ENCODE measurements at places on chromosomes 7 and 10. TPM values are rescaled to one million over a fixed set of nuclear protein-coding genes. Genes with fewer than 3 reads are reported as not detected.

The PRRT4 gene
- total RNA-seq: 1.9 TPM

The KCP gene
- 0.47 TPM for total RNA-seq

The GNB2 gene
- total RNA-seq: 226 TPM

The BMPER gene
- 0.13 TPM for total RNA-seq

The AZGP1 gene
- 0.19 TPM for total RNA-seq

The THSD7A gene
- total RNA-seq: 1.4 TPM

DNA sequence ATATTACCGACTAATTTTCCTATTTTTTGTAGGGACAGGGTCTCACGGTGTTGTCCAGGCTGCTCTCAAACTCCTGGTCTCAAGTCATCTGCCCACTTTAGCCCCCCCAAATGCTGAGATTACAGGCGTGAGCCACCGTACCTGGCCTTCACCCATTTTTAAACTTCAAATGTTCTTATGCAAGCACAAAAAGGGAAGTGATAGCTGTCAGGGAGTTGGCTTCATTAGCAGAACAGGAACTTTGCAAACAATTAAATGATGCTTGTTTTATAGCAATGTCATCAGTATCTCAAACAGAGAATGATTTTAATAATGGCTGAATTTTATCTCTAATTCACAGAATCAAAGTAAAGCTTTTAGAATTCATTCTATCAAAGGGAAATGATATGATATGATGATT, 49.8 kb upstream of the FAM171A1 start:
- DNase-seq: no peak

DNA sequence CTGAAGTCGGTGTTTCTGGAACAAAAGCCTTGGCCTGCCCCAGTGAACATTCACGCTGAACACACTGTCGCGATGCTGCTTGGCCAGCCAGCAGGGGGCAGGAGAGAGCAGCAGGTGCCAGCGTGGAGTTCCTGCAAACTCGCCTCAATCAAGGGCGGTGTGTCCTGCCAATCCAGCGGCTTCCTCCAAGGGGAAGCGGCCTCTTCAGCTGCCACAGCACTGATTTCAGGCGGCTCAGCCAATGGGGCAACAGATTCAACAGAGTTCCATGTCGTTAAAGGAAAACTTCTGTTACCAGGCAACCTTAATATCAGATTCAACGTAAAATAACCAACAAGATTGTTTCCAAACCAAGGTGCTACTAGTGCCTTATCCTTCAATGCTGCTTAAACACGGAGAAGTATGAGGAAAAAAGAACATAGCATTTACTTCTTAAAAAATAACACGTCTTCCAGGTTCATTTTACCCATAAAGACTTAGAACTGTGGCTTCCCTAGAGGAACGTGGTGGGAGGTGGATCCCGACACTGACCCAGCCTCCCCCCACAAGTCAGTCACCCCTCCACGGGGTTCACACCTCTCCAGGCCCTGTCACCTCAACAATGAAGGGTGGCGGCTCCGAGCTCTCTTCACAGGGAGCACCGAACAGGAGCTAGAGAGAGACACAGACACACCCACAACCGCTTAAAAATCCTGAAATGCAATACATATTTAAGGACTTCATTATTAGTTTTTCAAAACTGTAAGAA, 178.2 kb downstream of the DIP2C start:
- peak; percentile 35 for DNase-seq

DNA sequence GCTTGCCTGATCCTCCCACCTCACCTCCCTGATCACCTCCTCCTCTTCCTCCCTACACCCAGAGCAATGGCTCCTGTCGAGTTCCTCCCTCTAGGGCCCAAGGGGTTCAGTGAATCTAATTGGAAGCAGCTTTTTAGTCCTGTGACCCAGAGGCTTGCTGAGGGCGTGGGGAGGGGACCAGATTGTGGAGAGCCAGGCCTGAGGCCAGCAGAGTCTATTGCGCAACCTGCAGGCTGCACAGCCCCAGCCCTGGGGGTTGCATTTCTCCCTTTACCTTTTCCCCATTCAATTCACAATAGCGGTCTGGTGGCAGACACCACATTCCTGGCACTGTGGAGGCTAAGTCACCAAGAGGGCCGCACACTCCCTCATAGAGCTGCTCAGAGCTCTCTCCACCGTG, 32.5 kb downstream of the GHRHR start:
- DNase-seq: no peak

DNA sequence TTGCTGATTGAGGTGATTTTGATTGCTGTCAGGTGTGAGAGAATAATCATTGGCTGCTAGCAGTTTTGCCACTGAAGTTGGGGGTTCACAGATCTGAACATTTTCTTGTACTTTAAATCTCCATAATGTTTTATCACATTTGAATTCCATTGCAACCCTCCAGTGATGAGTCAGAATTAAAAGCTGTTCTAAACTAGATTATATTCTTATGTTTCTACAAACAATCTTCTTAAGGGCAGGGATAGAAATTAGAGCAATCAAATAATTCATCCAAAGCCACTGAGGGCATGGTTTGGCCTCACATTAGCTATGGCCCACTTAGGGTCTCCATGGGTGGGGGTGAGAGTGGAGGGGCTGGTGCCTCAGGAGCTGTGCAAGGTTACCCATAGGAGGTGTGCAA, 53.0 kb upstream of the RPA3 start:
- no peak for DNase-seq

- no peak for DNase-seq
Observed at GRCh38 chr7:18555120-18555519, 59.6 kb downstream of the HDAC9 start.

DNA sequence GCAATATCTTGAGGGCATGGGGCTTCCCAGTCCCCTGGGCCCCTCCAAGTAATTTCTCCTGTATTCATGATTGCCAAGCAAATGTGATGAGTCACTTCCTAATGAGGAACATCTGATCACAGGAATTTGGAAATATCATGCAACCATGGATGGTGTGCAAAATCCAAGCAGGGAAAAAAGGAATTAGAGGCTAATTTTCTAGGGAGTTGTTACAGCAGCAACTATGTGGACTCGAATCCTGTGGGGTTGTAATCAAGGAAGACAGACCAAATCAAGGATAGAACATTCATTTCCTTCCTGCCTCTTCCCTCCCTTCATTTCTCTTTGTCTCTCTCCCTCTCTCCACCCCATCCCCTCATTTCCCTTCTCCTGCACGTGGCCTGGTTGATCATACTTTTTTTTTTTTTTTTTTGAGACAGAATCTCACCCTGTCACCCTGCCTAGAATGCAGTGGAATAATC, 23.9 kb upstream of the AGFG2 start:
- DNase-seq: no peak

GRCh38 chr10:60570896-60571295, 181.2 kb upstream of the ANK3 start:
- no peak for DNase-seq

DNA sequence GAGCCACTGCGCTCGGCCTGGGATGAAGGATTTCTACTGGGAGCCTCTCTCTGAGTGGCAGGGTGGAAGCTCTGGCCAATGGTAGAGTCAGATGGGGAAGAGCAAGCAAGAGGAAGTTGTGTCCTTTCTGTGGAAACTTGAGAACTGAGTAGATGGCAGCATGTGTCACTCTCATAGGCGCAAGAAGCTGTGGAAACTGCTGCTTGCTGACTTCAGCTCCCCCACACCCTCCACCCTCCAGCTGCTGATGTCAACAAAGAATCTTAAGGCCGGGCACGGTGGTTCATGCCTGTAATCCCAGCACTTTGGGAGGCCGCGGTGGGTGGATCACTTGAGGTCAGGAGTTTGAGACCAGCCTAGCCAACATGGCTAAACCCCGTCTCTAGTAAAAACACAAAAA, 39.8 kb upstream of the SRGN start:
- DNase-seq: no peak

GRCh38 chr10:88082806-88083596, 219.6 kb downstream of the PTEN start:
- no peak for DNase-seq

- no peak for DNase-seq
Observed at GRCh38 chr7:92997152-92997551, 120.6 kb downstream of the SAMD9 start.

All from esophagus squamous epithelium (tissue), 5 donors.